ENCODE measurements at places on chromosomes 5 and 9.

- DNase-seq = no peak
Measured at GRCh38 chr5:1111241-1111726, 579 bp downstream of the SLC12A7 start.

GRCh38 chr9:137069508-137070091, 757 bp downstream of the SAPCD2 start:
- DNase-seq = no peak

DNA sequence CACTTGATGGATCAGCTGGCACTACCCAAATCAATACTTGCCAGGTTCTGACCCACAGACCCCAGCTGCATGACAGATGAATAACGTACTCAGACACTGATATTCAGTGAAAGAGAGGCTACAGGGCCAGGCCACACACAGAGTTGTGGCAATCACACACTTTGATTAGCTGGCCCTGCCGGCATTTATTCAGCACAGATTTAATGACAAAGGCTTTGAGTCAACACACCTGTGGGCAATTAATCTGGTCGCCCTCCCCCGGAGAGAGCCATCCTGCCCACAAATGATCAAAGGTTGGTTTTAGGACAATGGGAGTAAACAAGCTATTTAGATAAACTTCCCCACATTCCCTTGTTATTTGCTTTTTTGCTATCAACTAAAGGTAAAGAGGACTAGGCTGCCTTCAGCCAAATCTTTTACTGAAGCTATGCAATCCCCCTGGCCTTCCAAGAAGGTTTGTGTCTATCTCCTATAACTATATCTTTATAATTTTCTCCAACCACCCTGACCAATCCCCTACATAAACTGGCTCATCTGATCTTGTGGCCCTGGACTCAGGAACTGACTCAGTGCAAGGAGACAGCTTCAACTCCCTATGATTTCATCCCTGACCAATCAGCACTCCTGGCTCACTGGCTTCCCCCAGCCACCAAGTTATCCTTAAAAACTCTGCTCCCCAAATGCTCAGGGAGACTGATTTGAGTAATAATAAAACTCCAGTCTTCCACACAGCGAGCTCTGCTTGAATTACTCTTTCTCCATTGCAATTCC, 12.7 kb upstream of the TRIM32 start:
- no peak for DNase-seq

DNA sequence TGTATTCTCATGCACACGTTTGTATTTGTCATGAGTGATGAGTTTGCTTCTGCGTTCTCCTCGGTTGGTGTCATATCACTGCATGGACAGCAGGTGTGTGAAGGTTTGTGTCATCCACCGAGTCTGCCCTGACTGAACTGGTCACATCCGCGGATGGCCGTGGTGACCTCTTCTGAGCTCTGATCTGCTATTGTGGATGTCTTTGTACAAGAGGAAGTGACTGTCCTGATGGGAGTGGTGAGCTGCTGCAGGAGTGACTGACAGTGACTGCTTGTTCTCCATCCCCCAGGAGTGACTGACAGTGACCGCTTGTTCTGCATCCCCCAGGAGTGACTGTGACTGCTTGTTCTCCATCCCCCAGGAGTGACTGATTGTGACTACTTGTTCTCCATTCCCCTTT, 69.9 kb downstream of the EHMT1 start:
- no peak for DNase-seq

GRCh38 chr9:107460153-107461023, 29.2 kb downstream of the KLF4 start:
- no peak for DNase-seq

DNA sequence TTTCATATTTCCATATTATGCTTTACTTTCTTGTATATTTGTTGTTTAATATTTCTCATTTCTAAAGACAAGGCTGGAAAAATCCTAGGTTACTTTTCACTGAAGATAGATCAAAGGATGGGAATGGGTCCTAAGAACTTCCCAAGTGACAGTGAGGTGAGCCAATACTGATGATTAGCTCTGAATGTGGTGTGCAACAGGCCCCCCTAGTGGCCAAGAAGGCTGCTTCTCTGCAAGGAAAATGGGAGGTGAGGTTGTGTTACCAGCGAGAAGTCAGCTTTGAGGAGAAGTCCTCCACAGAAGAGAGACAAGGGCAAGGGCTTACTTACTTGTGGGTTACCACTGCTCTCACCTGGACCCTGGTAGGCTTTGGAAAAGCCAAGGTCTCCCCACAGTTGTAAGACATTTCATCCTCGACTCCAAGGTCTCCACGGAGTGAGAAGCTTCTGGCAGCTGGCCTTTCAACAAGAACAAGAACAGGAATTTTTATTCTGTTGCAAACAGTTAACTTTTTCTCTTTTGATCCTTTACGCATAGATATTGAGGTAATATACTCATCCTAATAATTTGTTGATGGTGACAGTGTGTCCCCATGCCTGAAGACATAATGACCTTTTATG, 69.9 kb downstream of the MAMDC2 start:
- DNase-seq = peak; percentile 29

- no peak for DNase-seq
Measured at GRCh38 chr5:75473463-75473862, 38.0 kb downstream of the CERT1 start.

GRCh38 chr9:98504298-98505282, 204.1 kb downstream of the GABBR2 start:
- no peak for DNase-seq

GRCh38 chr9:38277601-38278200, 114.8 kb upstream of the ALDH1B1 start:
- no peak for DNase-seq

DNA sequence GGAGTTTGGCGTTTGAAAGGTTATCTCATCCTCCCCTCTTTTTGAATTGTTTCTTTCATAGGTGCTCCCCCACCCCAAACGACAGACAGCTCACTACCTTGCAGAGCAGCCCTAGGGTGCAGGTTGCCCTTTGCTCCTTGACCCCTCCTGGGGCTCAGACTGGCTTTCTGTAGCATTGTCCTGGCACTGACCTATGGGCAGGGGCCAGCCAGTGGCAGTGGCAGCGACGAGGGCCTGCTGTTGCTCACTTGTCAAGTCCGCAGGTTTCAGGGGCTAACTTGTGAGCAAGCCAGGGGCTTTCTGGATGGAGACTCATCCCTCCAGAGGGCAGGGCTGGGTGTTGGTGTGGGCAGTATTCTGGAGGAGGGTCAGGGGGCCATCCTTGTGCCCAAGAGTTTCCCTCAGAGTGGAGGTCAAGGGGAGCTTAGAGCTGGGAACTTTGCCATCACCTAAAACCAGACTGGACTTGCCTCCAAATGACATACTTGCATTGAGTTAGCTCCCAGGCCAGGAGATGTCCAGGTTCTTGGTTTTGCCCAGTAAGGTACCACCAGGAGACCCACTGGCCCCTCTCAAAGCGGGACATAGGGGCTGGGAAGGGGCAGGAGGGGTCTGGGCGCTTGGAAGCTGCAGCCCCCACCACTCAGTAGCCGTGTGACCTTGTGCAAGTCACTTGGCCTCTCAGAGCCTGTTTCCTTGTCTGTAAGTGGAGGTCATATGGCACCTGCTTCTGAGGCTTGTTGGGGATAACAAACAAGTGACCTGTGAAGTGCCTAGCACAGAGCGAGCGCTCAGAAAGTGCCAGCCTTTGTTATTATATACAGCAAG, 53.5 kb upstream of the CDKN2AIPNL start:
- no peak for DNase-seq

DNA sequence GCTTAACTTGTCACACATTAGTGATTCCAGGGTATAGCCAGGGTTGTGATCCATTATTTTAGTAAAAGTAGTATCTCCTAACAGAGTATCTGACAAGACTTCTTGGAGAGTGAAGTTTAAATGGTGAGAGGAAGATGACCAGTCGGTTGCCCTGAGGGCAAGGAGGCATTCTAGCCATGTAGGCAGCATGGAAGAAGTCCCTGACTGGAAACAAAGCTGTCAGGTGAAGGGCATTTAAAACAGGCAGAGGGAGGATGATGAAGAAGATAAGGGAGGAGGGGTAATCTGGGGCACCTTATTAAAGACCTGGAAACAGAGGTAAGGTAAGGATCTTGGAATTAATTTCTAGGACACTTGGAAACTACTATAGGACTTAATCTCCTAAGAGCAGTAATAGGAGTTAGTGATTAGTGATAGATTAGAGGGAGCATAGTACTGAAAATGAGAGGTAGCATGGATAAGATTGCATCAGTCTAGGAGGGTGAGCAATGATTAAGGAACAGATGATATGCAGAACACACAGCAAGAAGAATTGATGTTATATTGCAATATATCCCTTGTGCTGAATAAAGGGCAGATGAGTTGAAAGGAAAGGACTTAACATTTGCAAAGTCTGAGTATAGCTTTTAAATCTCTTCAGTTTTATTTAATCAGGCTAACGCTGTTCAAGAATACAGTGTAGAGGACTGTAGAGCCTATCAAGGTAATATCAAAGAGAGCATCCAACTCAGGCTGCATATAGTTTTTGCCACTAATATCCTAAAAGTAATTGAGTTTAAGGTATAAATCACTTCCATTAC, 9.6 kb downstream of the KIF2A start:
- DNase-seq = no peak

GRCh38 chr9:123397975-123398374, 42.0 kb downstream of the CRB2 start:
- DNase-seq = no peak

- no peak for DNase-seq
Measured at GRCh38 chr9:97132865-97133264, 93.9 kb upstream of the CTSV start.

GRCh38 chr9:34744295-34745221, 34.6 kb upstream of the CCL21 start:
- peak; percentile 38 for DNase-seq

- no peak for DNase-seq
Measured at GRCh38 chr5:147436596-147436995, 73.3 kb downstream of the DPYSL3 start.

DNA sequence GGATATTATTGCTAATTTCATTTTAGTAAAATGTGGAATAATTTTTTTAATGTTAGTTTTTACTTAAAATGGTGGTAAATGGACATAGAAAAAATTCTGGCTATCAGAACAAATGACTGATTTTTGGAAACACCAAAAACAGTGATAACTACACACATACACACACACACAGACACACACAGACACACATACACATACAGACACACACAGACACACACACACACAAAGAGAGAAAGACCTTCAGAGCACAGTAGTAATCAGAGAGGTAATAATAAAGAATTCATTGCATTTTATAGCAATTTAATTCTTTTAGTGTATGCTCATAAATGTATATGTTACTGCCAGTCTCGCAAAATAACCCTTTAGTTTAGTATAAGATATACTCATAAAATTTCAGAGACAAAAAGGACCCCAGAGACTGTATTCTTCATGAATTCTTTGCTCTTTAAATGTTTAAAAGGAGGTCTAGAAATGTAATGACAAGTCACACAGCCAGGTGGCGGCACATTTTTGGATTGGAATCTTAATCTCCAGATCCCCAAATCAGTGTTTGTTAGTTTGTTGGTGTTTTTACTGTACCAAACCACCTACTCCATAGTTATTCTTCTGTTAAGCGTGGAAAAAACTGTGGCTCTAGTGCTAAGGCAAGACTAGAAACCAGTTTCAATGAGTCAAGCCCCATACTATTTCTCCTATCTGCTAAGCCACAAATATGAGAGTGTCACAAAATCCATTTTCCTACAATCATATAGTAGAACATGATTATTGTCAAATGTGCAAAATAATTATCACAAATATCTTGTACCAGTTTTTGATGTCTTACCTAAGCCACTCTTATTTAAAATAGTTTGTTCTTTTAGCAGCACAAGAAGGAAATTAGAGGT, 109.9 kb downstream of the EDIL3 start:
- no peak for DNase-seq

DNA sequence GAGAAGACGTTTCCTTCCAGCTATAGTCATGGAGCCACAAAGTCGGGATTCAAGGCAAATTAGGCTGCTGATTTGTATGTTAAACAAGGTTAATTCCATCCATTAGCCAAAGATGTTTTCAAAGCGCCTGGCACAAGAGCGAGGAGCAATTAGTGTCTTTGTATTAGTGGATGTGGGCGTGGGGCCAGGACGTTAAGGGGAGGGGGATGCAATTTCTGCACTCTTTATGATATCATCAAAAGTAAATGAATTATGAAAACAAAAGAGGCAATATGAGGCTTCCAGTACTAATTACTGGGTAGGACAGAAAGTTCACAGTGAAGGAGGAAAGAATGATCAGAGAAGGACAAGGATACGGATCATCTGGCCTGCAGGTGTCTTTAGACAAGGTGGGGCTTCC, 230.9 kb upstream of the MSX2 start:
- DNase-seq = no peak

DNA sequence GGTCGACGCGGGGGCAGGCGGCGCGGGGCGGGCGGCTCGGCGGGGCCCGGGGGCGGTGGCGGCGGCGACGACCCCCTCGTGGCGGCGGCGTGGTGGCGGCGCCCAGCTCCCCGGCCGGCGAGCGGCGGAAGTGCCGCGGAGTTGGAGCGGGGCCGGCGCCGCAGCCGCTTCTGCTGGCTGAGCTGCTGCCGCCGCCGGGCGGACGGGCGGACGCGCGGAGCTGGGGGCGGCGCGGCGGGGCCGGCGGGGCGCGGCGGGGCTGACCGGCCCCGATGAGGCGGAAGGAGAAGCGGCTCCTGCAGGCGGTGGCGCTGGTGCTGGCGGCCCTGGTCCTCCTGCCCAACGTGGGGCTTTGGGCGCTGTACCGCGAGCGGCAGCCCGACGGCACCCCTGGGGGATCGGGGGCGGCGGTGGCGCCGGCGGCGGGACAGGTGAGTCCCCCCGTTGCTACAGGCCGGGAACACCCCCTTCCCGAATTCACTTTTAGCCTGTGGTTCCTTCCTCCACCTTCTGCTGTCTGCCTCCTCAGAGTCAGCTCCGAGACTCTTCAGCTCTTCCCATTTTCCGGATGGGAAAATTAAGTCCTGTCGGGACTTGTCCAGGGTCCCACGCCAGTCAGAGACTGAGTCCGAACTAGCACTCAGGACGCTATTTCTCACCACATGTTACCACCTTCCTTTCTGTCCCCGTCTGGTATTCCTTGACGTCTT, at the start of gene GALNT10:
TSS of gene GALNT10 (plus strand) at position 139 of the 710 bp plus-strand sequence. CDS start at position 273, 134 bp downstream.
- DNase-seq = no peak

GRCh38 chr5:102758576-102758975, 3.5 kb downstream of the PAM start:
- DNase-seq = no peak

- DNase-seq = no peak
Measured at GRCh38 chr9:98977813-98978212, 34.1 kb downstream of the COL15A1 start.
